ENCODE measurements at places on chromosomes 11 and 22. TPM values are rescaled to one million over a fixed set of nuclear protein-coding genes. Genes with fewer than 3 reads are reported as not detected.

ELFN2 gene
- polyA plus RNA-seq = not detected

BRD1 gene
- polyA plus RNA-seq = 14.3 TPM

ANO5 gene
- 0.66 TPM for polyA plus RNA-seq

TMPRSS6 gene
- 1.8 TPM for polyA plus RNA-seq

OR10G6 gene
- not detected for polyA plus RNA-seq

FREY1 gene
- polyA plus RNA-seq = not detected

KRTAP5-2 gene
- 0.29 TPM for polyA plus RNA-seq

- peaks cover 7% of the 10 kb centered on the region for H3K27me3 ChIP-seq
- no peak for DNase-seq
- no peaks in the 10 kb centered on the region for H3K4me1 ChIP-seq
- no peak overlapping the region for H3K27ac ChIP-seq
These were observed 7.5 kb upstream of the B3GNT6 start for GRCh38 chr11:77026743-77027142.

- no peak for DNase-seq
- no peaks in the 10 kb centered on the region for H3K27me3 ChIP-seq
- no peak overlapping the region for H3K27ac ChIP-seq
- no peaks in the 10 kb centered on the region for H3K4me1 ChIP-seq
These were observed 623.2 kb downstream of the OPCML start for GRCh38 chr11:132909021-132909606.

DNA sequence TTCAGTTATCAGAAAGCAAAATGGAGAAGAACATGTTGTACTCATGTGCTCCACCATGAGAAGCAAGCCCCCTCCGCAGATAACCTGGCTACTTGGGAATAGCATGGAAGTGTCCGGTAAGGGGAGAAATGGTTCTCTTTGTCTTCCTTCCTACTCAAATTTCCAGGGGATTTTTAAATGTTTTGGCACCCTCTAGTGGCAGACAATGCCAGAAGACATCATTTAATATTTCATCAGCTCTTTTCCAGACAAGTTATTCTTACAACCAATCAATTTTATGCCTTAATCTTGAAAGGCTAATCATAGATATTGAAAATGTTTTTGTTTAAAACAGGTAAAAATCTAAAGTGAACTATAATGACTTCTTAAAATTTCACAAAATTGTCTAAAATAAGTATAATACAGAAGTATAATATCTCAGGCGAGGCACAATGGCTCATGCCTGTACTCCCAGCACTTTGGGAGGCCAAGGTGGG lies 15.7 kb downstream of the CRTAM start:
- DNase-seq = no peak
- no peaks in the 10 kb centered on the region for H3K4me1 ChIP-seq
- no peaks in the 10 kb centered on the region for H3K27me3 ChIP-seq
- no peak overlapping the region for H3K4me3 ChIP-seq

DNA sequence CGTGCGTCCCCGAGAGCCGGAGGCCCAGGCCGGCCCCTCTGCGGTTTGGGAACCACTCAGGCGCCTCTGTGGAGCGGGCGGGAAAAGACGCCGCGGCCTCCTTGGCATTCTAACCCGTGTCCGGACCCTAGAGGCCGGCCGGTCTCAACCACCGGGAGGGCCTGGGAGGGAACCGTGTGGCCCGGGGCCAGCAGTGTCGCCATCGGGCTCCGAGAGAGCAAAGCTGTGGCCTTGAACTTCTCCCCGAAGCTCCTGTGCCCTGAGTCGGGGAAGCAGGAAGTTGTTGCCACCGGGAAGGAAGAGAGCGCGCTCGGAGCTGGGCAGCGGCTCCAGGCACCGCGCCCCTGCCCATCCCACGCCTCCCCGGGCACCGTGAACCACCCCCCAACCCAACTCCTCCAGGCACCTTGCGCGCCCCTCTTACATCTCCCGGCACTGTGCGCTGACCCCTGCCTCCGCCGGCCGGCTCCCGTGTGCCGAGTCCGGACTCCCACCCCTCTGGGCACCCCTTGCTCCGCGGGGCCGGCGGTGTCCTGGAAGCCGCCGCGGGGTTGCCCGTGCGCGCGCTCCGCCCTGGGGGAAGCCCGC lies 80.0 kb upstream of the PPARA start:
- no peaks in the 10 kb centered on the region for H3K4me1 ChIP-seq

DNA sequence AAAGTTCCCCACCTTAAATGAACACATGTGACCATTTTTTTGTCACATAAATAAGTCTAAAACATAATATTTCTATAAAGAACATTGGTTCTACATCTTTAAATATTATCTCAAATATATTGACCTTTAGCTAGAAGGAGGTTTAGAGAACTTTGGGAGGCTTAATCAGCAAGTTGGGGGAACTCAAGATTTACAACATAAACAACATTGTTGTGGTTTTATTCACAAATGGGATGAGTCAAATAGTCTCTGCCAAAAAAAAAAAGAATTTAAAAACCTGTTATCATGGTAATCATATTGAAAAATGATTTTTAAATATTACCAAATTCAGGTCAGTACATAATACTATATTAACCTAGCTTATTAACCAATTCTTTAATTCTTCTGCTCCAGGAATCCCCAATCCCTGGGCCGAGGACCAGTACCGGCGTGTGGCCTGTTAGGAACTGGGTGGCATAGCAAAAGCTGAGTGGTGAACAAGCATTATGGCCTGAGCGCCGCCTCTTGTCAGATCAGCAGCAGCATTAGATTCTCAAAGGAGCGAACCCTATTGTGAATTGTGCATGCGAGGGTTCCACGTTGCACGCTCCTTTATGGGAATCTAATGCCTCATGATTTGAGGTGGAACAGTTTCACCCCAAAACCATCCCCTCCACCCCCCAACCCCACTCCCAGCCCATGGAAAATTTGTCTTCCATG lies 98.2 kb downstream of the RDX start:
- H3K27me3 ChIP-seq = no peaks in the 10 kb centered on the region
- no peak for DNase-seq
- H3K4me1 ChIP-seq = no peaks in the 10 kb centered on the region
- no peaks in the 10 kb centered on the region for H3K36me3 ChIP-seq

GRCh38 chr11:124085583-124085982 lies 29.7 kb upstream of the VWA5A start:
- H3K27ac ChIP-seq = no peak overlapping the region
- H3K4me1 ChIP-seq = no peaks in the 10 kb centered on the region
- H3K4me3 ChIP-seq = no peak overlapping the region
- DNase-seq = no peak

- H3K36me3 ChIP-seq = no peaks in the 10 kb centered on the region
- no peaks in the 10 kb centered on the region for H3K27me3 ChIP-seq
- no peak overlapping the region for H3K4me3 ChIP-seq
- peaks cover 64% of the 10 kb centered on the region for H3K4me1 ChIP-seq
These were observed 7.3 kb downstream of the PACSIN2 start for GRCh38 chr22:43007519-43008102.

DNA sequence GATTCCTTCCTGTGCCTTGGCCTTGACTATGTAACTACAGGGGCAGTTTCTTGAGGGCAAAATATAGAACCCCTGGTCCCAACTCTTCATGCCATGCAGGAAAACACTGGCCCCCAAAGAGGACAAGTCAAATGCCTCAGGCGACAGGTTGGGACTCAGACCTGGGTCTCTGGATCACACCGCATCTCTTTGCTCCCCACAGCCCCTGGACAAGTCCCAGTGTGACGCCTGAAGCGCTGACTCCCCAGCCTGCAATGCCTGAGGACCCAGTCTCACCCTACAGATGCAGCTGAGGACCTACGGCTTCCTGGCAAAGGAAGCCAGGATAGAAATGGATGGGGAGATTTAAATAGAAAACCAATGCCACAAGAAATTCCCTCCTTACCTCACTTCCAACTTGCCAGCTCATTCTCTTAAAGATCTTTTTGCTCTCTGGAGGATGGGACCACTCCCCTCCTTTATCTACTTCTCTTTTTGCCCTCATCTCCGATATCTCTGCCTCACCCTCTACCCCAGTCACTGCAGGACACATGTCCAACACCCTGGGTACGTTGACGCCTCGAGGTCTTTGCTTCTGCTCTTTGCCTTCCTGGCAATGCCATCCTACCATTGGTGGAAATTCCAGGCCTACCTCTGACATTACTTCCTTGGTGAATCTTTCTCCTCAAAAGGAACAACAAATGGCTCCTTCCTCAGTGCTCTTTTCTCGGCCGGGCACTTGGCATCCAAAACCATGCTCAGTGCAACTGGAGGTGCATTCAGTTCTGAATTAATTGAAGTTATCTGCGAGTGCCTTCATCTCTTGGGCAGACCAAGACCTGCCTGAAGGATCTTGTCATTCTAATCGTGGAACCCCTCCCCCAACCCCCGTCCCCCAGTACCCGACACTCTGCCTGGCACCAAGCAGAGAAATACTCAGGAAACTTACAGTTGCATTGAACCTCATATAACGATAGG lies 2.0 kb upstream of the PRDM11 start:
- no peak overlapping the region for H3K27ac ChIP-seq
- DNase-seq = peak; percentile 46
- no peaks in the 10 kb centered on the region for H3K4me1 ChIP-seq
- H3K27me3 ChIP-seq = no peaks in the 10 kb centered on the region

- H3K4me1 ChIP-seq = no peaks in the 10 kb centered on the region
- no peak overlapping the region for H3K27ac ChIP-seq
- H3K4me3 ChIP-seq = no peak overlapping the region
These were observed 98.6 kb downstream of the KIAA1671 start for GRCh38 chr22:25051073-25051472.

DNA sequence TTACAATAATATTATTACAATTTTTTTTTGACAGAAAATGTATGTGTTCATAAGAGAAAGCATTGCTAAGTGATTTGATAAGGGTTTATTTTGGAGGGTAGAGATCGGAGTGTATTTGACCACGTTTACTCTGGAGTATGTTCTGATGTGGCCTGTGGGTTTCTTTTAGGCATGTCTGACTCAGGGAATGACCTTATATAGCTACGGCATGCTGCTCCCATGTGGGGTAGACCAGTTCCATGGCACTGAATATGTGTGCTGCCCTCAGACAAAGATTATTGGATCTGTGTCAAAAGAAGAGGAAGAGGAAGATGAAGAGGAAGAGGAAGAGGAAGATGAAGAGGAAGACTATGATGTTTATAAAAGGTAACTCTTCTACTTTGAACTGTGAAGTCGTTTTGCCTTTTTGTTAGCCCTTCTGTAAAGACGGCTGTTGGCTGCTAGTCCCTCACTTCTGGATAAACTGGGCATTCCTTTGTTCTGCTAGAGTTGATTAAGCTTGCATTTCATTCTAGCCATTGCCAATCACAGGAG lies 38.1 kb upstream of the ST14 start:
- H3K4me1 ChIP-seq = no peaks in the 10 kb centered on the region
- H3K27ac ChIP-seq = no peak overlapping the region
- no peaks in the 10 kb centered on the region for H3K27me3 ChIP-seq

DNA sequence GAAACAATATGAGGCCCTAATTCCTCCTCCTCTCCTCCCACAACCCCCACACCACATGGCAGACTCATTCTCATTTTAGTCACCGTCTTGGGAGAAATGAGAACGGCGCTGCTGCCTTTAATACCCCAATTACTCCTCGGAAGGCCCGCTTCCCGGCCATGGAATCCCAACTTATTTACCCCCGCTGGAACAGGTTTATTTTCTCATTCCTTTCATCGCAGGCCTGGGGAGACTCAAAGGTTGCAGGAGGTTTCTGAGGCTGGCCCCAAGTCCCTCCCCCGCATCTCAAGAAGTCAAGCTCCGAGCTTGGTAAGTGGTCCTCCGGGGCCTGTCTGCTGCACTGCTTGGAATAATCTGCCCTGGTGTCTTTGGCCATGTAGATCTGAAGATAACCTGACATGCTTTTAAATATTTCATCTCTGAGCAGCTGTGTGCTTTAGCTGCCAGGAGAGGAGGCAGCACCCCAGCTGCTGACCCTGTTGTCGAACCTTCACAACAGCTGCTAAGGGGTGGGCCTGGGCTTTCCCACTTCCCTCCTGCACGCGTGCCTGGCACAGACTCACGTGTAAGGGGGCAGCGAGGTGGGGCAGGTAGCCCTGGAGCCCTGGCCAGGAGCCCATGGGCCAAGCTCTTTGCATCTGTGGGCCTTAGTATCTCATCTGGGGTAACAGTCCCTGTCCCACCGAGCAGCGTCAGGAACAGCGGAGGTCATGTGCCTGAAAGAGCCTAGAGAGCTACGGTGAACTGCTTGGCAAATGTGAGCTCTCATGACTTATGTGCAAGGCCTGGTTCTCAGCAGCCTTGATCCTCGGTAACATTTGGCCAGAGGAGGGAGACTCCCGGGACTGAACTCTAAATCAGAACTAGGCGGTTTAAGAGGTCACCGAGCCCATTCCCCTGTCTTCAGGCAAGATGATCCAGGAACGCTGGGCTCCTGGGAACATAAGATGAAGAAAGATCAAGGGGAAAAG lies 164.6 kb downstream of the ST3GAL4 start:
- H3K4me3 ChIP-seq = no peak overlapping the region
- no peaks in the 10 kb centered on the region for H3K4me1 ChIP-seq
- H3K27me3 ChIP-seq = no peaks in the 10 kb centered on the region
- no peak overlapping the region for H3K27ac ChIP-seq
- DNase-seq = peak; percentile 60
- no peaks in the 10 kb centered on the region for H3K36me3 ChIP-seq

GRCh38 chr11:114713756-114714155 lies 35.4 kb downstream of the NXPE2 start:
- H3K4me3 ChIP-seq = no peak overlapping the region
- H3K27me3 ChIP-seq = no peaks in the 10 kb centered on the region
- no peaks in the 10 kb centered on the region for H3K36me3 ChIP-seq
- H3K27ac ChIP-seq = no peak overlapping the region
- no peaks in the 10 kb centered on the region for H3K4me1 ChIP-seq

DNA sequence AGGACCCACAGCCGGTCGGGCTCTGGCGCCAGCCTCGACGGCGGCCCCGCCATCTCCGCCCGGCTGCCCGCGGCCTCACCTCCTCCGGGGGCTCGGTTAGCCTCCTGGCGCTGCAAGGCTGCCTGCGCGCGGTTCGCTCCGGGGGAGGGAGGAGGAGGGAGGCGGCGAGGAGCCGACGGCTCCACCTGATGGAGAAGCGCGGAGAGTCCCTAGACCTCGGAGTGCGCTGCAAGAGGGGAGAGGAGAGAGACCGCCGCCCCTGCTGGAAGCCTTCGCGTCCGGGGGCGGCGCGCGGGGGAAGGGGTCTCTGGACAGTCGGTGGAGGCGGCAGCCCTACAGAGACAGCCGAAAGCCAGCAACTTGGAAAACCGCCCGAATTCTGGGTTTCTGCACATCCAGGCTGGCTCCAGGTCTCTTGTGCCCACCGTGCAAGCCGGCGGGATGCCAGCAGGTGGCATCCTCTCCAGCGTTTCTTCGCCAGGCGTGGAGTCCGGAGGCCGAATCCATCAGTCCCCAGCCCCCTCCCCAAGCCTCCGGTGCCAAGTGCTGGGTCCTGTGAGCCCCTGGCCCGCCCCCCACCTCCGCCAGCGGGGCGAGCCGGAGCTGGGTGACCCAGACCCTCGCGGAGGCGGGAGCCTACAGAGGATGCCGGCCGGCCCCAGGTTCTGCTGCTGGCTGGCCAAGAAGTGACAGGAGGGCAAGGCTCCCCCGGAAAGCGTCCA lies 2.9 kb upstream of the KIRREL3 start:
- H3K27me3 ChIP-seq = peaks cover 16% of the 10 kb centered on the region
- H3K4me1 ChIP-seq = no peaks in the 10 kb centered on the region
- peak overlapping the region; percentile 26 for H3K4me3 ChIP-seq
- no peak for DNase-seq
- no peaks in the 10 kb centered on the region for H3K36me3 ChIP-seq
- H3K27ac ChIP-seq = no peak overlapping the region

GRCh38 chr11:100902454-100903141 lies 215.5 kb downstream of the ARHGAP42 start:
- no peak for DNase-seq
- H3K36me3 ChIP-seq = no peaks in the 10 kb centered on the region
- no peaks in the 10 kb centered on the region for H3K27me3 ChIP-seq
- H3K4me3 ChIP-seq = no peak overlapping the region
- no peak overlapping the region for H3K27ac ChIP-seq

All from sigmoid colon (tissue), 7 donors.